ENCODE measurements at places on chromosomes 5 and 9. TPM values are rescaled to one million over a fixed set of nuclear protein-coding genes. Genes with fewer than 3 reads are reported as not detected.

Gene TNFSF15
- not detected for polyA plus RNA-seq

DNA sequence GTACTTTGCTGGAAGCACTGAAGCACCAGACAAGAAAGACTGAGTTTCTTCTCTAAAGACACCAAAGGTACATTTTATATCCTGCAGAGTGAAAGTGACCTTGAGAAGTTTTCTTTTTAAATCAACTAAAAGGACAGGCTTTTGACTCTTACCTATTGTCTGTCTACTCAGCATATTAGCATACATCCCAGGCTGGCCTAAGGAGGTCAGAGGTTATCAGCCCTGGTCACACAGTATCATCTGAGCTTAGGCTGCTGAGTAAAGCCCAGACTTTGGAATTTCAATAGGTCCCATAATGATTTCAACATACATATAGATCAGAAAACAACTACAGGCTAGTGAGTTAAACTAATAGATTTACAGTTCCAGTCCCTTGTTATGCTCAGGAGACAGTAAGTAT lies 10.1 kb upstream of the CDH9 start:
- DNase-seq = no peak

Gene NUTM2G
- polyA plus RNA-seq = 0.08 TPM

Gene HTR4
- polyA plus RNA-seq = not detected

- no peak for DNase-seq
These were observed 61.1 kb downstream of the PSD2 start for GRCh38 chr5:139856714-139857113.

DNA sequence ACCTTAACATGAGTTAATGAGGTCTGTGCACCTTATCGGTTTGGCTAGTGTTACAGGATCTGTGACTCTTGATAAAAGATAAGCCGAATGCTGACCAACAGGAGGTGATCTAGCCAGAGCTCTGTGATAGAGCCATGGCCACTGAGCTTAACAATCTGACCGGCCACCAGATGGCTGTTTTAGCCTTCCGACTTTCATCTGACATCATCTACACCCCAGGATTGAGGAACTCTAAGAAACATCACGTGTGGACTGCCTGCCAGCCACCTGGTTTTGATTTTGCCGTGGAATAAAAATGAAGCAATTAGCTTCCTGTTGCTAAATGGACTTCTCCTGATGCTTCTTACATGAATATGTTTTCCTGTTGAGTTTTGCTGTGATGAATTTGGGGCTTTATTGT lies 281.3 kb downstream of the CEMIP2 start:
- DNase-seq = no peak

- no peak for DNase-seq
These were observed 28.8 kb upstream of the CAVIN4 start for GRCh38 chr9:100549048-100549447.

Gene PKD2L2
- polyA plus RNA-seq = 0.22 TPM

Gene CDHR2
- polyA plus RNA-seq = not detected

Gene AQP3
- polyA plus RNA-seq = 562 TPM

Gene PCDHA7
- polyA plus RNA-seq = not detected

DNA sequence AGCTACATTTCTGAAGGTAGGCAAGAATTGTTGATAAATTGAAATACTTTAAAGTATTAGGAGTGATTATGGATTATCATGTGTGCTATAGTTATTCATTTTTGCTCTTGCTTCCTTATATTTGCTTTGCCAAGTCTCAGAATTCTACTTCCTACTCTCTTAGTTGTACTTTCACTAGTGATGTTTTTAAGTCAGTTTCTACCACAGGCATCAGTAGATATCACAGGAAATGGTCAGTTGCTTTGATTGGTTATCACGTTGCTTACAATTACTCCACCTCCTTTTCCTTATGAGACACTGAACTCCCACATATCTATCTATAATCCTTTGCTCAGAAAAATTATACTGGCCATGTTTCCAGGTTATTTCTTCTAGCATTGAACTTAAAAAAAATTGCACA lies 472.8 kb downstream of the DMRTA1 start:
- no peak for DNase-seq

Gene MYMK
- not detected for polyA plus RNA-seq

Gene NPR3
- polyA plus RNA-seq = not detected

All from CD4-positive, alpha-beta memory T cell (primary cell).